ENCODE measurements at places on chromosomes 6 and 20.

DNA sequence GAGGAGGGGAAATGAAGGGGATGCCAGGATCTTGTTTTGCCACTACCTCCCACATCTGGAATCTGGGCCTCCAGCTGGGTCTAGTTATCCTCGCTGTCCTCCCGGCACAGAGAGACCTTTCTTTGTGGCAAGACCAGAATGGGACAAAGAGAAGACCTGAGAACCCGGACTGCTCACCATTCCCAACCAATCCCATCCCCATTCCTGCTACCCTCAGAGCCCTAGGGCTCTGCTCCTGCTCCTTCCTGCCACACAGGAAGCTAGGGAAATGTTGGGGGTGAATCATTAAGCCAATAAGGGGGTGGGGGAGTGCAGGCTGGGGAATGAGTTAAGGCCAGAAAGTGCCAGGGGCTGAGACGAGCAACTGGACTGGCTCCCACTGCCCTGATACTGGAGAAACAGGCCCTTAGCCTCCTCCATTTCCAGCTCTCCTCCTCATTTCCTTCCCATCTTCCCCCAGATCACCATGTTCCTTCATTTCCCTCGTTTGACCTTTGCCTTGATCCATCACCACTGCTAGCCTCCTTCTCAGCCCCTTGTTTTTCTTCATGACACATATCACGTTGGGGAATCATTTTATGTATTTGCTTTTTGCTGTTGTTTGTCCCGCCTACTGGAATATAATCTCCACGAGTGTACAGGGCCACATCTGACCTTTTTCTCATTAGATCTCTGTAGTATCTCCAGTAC, 4.6 kb upstream of the IER3 start:
- DNase-seq: no peak

DNA sequence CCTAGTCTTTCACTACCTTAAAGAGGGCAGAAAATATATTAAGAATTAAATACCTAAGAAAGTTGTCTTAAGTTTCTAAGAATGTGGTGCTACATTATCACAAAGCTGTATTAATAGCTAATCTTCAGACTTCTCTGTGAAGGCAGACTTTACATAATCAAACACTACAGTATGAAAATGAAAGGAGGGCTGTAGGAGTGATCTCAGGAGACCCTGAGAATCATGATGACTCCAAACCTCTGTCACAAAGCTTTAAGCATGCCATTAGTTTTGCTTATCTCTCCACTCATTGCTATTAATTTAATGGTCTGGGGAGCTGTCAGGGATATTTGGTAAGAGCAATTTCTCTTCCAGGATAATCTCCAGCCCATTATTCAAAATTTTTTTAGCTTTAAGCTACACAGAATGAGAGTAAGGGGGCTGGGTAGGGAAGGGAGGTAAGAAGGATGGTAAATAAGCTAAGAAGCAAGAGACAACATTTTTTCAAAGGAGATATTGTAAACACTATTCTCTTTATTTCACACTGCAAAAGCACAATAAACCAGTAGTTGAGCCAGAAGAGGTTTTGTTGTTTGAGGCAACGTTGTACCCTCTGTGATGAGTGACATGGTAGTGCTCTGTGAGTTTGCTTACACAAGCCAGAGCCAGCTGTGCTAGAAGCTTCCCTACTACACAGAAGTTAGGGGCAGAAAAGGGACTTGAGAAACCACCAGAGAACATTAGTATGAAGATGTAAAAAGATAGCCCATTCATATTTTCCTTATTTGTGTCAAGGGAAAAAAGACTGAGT, 258.8 kb downstream of the GMDS start:
- DNase-seq: no peak

- DNase-seq: no peak
Observed at GRCh38 chr20:57476641-57477461, 48.1 kb downstream of the CTCFL start.

DNA sequence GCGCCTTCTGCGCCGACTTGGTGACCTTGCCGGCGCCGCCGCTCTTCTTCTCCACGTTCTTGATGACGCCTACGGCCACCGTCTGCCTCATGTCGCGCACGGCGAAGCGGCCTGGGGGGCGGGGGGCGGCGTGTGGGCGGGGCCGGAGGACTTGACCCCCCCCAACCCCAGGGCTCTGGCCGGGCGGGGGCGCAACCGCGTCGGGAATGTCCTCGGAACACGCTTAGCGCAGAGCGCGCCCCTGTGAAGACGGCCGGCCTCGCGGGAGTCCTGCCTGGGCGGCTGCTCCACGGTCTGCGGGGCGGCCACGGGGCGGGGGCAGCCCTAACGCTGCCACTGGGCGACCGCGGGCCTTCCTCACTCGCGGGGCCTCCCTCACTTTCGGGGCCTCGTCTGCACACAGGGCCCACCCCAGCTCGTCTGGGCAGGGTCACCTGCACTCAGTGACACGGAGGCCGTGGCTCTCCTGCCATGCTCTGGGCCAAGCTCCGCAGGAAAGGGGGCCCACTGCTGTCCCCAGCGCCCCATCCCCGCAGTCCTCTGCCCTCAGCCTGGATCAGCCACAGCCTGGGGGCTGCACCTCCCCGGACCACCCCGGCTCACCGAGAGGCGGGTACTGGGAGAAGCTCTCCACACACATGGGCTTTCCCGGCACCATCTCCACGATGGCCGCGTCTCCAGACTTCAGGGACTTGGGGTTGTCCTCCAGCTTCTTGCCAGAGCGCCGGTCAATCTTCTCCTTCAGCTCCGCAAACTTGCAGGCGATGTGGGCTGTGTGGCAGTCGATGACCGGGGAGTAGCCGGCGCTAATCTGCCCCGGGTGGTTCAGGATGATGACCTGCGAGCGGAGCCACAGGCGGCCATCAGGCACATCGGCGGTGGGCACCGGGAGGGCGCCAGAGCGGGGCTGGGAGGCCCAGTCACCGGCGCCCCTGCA, 10.3 kb downstream of the EEF1A2 start:
- DNase-seq: no peak

DNA sequence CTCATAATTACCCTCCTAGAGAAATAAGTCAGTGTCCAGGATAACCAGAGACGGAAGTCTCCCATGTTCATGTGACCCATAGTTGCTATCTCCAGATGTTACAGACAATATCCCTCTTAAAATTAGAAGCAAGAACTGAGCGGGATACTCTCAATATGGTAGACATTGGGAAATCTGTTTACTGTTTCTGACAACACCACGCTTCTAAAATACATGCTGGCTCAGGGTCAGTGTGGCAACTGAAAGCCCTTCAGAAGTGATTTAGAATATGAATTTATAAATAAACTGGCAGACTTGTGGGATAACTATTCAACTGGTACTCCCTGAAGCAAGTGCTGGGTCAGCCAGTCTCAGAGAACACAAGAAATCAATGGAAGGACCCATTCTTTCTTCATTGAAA, 108.6 kb downstream of the TASP1 start:
- DNase-seq: no peak

Measured in hepatocyte (in vitro differentiated cells).